Daoy (cell line): ENCODE measurements at places on chromosomes 1 and 21. TPM values are rescaled to one million over a fixed set of nuclear protein-coding genes. Genes with fewer than 3 reads are reported as not detected.

FCRL6 gene
- not detected in 2 replicates for total RNA-seq

RIMS3 gene
- total RNA-seq = 0.74 and 0.97 TPM in 2 replicates

GRCh38 chr1:156711011-156711817 lies 5.8 kb upstream of the CRABP2 start:
- DNase-seq = peak; percentile 38

NR1I3 gene
- not detected in 2 replicates for total RNA-seq

DNA sequence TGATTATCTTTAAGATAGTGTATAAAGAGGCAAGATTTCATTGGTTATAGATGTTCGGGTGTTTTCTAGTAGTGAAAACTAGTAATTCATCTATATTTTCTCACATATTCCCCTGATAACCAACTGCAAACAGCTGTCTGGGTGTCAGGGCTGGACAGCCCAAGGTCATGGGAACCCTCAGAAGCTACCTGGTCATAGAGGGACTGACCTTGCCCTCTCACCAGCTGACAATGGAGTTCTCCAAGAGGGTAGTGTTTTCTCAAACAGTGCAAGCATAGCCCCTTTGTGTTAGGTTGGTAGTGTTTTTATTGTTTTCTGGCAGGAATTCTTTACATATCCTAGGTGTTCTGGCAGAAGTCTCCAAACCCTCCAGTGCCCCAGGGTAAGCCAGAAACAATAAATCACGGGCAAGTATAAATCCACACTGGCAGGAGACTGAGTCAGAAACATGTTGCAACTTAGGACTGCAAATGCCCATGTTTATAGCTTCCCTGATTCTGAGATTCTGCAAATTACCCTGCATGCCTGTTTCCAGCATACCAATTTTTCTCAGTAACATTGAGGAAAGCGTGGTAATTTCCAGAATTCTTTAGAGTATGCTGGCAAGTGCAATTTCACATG lies 82.8 kb upstream of the ATP1A1 start:
- no peak for DNase-seq

DNA sequence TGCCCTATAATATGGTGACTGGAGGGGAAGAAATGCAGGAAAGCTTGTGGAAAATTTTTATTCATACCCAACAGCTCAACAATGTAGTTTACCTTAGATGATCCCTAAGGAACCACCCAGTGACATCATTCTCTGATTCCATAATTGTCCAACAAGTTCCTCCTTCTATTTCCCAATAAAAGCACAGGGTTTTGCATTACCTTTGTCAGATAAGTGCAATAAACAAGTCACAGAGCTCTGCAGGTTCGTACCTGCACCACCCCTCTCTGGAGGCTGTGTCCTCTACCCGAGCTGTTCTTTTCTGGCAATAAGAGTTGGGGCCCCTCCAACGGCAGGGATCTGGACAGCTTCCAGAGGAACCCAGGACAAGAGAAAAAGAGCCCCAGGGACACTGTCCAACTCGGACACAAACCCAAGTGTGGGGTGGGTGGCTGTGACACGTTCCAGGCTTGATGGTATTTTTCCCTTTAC lies 38.8 kb downstream of the RCAN1 start:
- DNase-seq = no peak

DNA sequence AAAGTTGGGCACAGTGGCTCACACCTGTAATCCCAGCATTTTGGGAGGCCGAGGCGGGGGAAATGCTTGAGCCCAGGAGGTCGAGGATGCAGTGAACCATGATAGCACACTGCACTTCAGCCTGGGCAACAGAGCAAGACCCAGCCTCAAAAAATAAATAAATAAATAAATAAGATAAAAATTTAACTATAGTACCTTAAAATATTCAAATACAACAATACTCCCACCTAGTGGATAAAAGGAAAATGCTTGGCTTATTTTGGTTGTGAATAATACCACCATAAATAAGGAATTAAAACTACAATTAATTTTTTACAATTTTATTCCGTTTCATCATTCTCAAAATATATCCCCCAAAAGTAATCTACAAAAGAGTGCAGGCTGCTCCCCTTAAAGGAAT lies 8.1 kb downstream of the PSMG1 start:
- DNase-seq = no peak

SYPL2 gene
- 0.15 and 4.3 TPM in 2 replicates for total RNA-seq

DNA sequence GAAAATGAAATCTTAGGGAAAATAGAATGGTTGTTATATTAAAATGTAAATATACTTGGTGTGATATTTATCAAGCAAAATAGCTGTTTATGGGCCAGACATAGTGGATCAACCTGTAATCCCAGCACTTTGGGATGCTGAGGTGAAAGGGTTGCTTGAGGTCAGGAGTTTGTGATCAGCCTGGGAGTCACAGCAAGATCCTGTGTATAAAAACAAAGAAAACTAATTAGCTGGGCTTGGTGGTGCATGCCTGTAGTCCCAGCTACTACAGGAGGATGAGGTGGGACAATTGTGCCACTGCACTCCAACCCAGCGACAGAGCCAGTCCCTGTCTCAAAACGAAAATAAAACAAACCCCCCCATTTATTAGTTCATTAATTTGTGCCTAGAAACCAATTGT lies 21.6 kb upstream of the CFHR1 start:
- DNase-seq = no peak
